ENCODE measurements at places on chromosomes 1 and 21. TPM values are rescaled to one million over a fixed set of nuclear protein-coding genes. Genes with fewer than 3 reads are reported as not detected.

The F5 gene
- total RNA-seq = 58.6 TPM

DNA sequence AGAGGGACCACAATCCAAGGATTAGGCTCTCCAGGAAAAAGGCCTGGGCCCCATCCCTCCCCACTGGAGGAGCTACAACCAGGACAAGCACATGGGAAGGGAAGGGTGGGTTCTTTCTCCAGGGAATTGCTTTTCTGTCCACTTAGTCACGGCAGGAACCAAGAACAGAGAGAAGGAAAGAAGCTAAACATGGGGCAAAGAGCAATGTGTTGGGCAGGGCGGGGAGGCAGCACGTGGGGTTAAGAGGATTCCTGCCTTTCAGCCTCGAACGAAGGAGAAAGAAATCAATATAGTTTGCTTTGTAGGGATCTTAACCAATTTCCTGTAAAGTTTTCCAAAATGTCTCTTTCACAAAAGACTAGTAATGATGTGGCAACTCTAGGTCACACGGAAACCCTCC is 21.7 kb downstream of the ERI3 start:
- DNase-seq = no peak

The BARHL2 gene
- not detected for total RNA-seq

The CFAP45 gene
- 2.6 TPM for total RNA-seq

The PSEN2 gene
- total RNA-seq = 0.69 TPM
